ENCODE measurements at places on chromosomes 5 and 9.

DNA sequence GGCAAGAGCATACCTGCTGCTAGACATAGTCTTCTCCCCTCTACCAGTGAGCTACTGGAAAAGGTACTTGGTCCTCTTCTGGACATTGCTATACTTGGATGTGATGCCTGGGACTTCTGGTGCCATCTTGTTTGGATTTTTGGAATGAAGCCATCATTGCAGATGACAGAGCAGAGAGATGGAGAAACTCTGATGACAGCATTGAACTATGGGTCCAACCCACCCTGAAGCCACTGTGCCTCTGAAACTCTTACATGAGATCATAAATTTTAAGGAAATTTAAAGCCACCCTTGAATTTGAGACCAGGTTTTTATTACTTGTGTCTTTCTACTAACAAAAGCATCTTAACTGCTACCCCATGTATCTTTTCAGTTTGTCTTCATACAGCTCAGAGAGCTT is 151.1 kb upstream of the SMIM23 start:
- DNase-seq, result no peak

- peak; percentile 60 for DNase-seq
Measured at GRCh38 chr9:83956086-83956435, 24.0 kb downstream of the HNRNPK start.

GRCh38 chr9:131296906-131297500 is 7.5 kb downstream of the PLPP7 start:
- DNase-seq, result no peak

- no peak for DNase-seq
Measured at GRCh38 chr5:180959661-180960060, 29.0 kb upstream of the BTNL3 start.

DNA sequence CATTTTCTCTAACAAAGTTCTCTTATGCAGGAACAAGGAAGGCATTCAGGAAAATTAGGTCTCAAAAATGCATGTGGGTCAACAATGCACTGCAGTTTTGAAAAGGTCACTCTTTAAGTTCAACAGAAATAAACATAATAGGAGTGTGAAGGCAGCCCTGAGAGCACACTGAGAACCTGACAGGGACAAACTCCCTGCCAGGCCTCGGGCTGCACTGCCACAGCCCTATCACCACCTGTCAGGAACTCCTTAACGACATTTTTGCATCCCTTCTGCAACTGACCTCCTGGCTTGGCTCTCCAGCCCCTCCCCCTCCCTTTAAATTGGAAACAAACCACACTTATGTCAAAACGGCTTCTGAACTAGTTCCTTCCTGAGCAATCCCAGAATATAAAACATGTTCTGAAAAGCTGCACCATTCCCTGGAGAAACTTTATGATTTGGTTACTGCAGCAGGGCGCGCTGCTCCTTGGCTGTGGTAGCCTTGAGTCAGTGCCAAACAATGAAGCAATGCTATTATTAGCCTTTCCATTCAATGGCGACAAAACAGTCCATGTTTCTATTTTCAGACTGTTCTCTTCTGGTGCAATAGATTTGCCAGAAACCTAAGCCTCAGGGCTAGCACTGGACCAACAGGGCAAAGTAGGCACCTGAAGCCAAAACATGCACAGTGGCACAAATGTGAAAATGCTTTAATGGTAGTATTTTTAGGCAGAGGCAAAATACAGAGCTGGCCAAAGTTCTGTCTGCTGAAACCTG is 160.1 kb upstream of the ZNF608 start:
- DNase-seq, result no peak

- DNase-seq, result no peak
Measured at GRCh38 chr5:34003941-34004340, 3.9 kb downstream of the AMACR start.
